ENCODE measurements at places on chromosomes 2 and 18.

DNA sequence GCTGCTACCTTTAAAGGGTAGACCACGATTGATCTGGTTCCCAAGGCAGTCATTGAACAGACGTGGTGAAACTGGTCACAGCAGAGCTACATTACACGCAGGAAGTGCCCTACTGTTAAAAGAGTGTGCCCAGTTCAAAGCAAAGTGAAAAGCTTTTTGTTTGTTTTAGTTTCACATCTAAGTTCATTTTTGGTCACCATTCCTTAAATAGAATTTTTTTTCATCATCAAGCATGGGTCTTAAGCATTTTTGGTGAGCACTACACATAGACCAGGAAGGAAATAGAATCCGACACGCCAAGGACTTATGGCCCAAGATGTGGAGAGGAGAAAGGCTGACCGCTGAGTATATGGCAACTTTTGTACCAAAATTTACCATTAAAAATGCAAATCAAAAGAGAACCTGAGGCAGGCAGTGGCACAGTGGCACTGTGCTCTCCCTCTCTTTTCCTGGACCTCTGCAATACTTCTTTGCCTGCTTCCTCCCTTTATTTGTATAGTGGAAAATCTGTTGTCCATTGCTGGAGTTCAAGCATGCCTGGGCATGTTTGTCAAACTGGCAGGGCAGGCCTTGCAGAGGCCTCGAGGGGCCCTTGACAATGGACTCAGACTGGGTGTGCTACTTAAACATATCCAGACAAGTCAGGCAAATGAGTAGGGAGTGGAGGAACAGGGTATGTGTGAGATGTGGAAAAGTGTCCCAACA lies 42.6 kb upstream of the HNRNPA3 start:
- H3K4me1 ChIP-seq, result peaks cover 42% of the 10 kb centered on the region
- DNase-seq, result peak; percentile 35
- H3K27me3 ChIP-seq, result peaks cover 7% of the 10 kb centered on the region
- no peak overlapping the region for H3K27ac ChIP-seq
- no peak overlapping the region for H3K4me3 ChIP-seq

- no peak overlapping the region for H3K27ac ChIP-seq
- H3K27me3 ChIP-seq, result no peaks in the 10 kb centered on the region
- no peak for DNase-seq
- no peaks in the 10 kb centered on the region for H3K4me1 ChIP-seq
These were observed 126.3 kb downstream of the TPGS2 start for GRCh38 chr18:36702401-36703013.

DNA sequence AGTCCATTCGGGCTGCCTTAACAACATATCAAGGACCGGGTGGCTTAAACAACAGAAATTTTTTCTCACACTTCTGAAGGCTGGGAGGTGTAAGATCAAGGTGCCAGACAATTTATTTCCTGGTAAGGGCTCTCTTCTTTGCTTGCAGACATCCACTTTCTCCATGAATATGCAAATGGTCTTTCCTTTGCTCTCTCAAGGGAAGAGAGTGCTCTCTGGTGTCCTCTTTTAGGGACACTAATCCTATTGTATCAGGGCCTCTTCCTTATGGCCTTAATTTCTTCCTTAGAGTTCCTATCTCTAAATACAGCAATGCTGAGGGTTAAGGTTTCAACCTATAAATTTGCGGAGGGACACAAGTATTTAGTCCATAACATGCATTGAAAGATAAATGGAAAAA lies 770.8 kb downstream of the DSC3 start:
- H3K4me1 ChIP-seq, result no peaks in the 10 kb centered on the region
- no peaks in the 10 kb centered on the region for H3K27me3 ChIP-seq
- no peak for DNase-seq
- no peak overlapping the region for H3K4me3 ChIP-seq
- H3K27ac ChIP-seq, result no peak overlapping the region

GRCh38 chr2:67272195-67272594 lies 124.9 kb upstream of the ETAA1 start:
- H3K36me3 ChIP-seq, result no peaks in the 10 kb centered on the region
- no peak for DNase-seq
- H3K27ac ChIP-seq, result no peak overlapping the region

DNA sequence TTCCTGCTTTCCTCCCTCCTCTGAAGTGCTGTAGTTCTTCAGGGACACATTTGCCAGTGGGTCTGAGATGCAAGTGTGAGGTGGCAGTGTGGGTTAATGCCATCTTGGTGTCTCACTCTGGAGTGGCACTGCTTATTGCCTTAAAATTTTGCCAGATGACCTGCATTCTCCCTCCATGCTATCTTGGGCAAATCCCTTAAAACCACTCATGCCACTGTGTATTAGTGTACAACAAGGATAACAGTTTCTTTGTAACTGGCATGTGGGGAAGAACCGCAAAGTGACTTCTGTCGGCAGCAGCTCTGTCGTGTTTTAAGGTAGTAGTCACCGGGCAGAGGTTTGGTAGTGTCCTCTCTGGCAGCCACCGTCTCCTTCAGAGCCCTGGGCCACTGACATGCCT lies 124.2 kb downstream of the NEDD4L start:
- DNase-seq, result no peak
- H3K27me3 ChIP-seq, result peaks cover 6% of the 10 kb centered on the region
- H3K4me3 ChIP-seq, result no peak overlapping the region
- no peaks in the 10 kb centered on the region for H3K36me3 ChIP-seq
- no peak overlapping the region for H3K27ac ChIP-seq
- no peaks in the 10 kb centered on the region for H3K4me1 ChIP-seq

DNA sequence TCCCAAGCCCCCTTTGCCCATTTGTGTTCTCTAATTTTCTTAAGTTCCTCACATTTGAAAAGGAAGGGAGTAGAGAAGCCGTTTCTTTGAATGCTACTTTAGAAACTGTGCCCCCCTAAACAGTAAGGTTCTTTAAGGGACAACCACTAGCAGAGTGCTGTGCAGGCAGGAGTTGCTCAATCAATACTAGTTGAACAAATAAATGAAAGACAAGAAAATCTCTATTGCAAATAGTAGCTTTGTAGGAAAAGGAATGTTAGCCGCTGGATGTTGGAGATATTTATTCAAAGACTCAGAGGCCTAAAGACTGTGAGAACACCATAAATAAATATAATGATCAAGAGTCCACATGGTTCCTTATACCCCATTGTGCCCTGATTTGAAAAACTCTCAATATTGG lies 119.8 kb upstream of the SMAD7 start:
- H3K27me3 ChIP-seq, result no peaks in the 10 kb centered on the region
- peaks cover 6% of the 10 kb centered on the region for H3K4me1 ChIP-seq
- H3K27ac ChIP-seq, result no peak overlapping the region
- no peak overlapping the region for H3K4me3 ChIP-seq
- no peak for DNase-seq

- H3K27me3 ChIP-seq, result no peaks in the 10 kb centered on the region
- H3K4me1 ChIP-seq, result no peaks in the 10 kb centered on the region
These were observed 351.2 kb downstream of the CDH2 start for GRCh38 chr18:27825689-27826088.

DNA sequence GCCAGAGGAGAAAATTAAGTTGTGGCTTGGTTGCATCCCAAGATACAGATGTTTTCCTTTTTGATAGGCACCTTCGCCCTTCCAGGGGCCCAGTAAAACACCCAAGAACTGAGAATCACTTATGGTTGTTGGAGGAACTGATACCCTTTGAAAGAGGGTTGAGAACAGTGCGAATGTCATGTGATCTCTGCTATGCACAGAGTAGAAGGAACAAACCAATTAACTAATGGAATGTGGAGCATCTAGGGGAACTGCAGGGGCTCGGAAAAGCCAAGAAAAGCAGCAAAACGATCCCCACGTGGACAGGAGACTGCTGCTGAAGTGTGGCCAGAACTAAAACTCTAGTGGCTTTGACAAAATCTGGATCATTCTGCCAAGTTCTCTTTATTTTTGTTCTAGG lies 58.8 kb downstream of the APOB start:
- no peak overlapping the region for H3K27ac ChIP-seq
- H3K4me3 ChIP-seq, result no peak overlapping the region
- no peaks in the 10 kb centered on the region for H3K4me1 ChIP-seq
- DNase-seq, result no peak

DNA sequence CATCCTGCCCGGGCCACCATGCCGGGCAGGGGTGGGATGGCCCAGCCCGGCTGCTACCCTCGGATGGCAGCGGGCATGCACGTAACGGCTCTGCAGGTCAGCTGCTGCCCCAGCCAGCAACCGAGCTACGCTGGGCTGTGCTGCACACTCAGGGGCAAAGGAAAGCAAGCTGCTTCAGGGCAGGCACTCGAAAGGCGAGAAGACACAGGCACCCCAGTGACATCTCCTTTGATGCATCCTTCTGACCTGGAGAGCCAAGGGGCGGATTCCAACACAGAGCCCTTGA lies 8.8 kb downstream of the HDAC4 start:
- H3K27me3 ChIP-seq, result no peaks in the 10 kb centered on the region
- H3K4me3 ChIP-seq, result no peak overlapping the region
- H3K36me3 ChIP-seq, result peaks cover 10% of the 10 kb centered on the region
- no peak for DNase-seq
- no peak overlapping the region for H3K27ac ChIP-seq

GRCh38 chr2:38537937-38538525 lies 64.7 kb downstream of the HNRNPLL start:
- H3K27me3 ChIP-seq, result peaks cover 29% of the 10 kb centered on the region
- H3K4me3 ChIP-seq, result no peak overlapping the region
- no peak for DNase-seq
- H3K36me3 ChIP-seq, result no peaks in the 10 kb centered on the region
- H3K27ac ChIP-seq, result peak overlapping the region; percentile 20

DNA sequence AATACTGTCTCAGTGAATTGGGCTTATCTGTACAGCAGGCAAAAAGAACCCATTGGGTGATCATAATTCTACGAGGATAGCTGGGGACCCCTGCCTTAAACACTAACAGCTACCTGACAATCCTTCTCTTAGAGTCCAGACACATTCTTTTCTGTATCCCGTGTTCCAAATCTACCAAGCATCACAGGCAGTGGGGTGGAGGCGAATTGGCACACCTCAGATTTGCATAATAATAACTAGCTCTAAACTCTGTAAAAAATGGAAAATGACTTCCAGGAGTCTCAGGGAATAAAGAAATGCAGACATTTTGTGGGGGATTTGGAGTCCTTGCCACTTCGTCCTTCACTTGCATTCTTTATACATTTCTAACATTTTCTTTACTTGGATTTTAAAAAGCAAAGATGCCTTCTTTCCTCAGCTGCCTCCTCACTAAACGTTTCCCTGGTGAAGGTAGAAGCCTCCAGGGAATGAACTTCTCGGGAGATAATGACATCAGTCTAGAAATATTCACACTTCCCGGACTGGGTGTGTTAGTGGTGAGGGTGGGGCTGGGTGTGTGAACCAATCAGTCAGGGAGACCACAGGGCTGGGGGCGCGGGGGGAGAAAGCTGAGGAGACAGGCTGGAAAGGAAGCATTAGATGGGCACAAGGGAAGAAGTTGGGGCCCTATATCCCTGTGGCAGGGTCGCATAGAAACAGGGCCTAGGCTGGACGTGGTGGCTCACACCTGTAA lies 59.1 kb upstream of the BOD1L2 start:
- no peak overlapping the region for H3K4me3 ChIP-seq
- peaks cover 13% of the 10 kb centered on the region for H3K4me1 ChIP-seq
- DNase-seq, result no peak
- no peak overlapping the region for H3K27ac ChIP-seq
- H3K36me3 ChIP-seq, result no peaks in the 10 kb centered on the region

GRCh38 chr2:147487286-147487977 lies 357.4 kb upstream of the ACVR2A start:
- H3K4me3 ChIP-seq, result no peak overlapping the region
- peaks cover 31% of the 10 kb centered on the region for H3K4me1 ChIP-seq
- DNase-seq, result no peak
